ENCODE measurements at places on chromosomes 1 and 21. TPM values are rescaled to one million over a fixed set of nuclear protein-coding genes. Genes with fewer than 3 reads are reported as not detected.

DNA sequence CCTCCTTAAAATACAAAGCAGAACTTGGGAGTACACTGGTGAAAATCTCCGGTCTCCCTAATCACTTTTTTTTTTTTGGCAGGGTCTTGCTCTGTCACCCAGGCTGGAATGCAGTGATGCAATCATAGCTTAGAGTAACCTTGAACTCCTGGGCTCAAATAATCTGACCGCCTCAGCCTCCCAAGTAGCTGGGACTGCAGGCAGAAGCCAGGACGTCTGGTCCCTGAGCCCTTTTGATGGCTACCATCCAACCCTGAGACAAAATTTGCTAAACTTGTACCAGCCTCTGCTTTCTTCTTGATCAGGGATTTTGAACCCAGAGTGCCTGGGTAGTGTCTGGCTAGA, 4.1 kb downstream of the L1TD1 start:
- no peak for DNase-seq

DNA sequence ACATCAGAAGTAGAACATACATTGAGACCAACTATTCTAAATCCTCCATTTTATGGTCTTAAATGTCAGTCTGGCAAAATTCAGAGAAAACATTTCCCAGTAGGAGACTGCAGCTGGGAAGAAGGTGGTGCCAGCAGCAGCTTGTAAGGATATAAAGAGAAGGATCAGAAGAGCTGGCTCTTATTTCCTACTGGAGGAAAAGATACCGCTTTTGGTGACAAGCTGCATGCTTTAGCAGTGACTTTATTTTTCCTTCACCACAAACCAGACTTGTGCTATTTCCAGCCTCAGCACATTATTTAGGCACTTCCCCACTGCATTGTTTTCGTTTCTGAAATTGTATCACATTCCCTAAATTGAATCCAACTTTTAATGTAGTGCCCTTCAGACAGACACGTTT, 28.4 kb downstream of the RNF11 start:
- DNase-seq = no peak

DNA sequence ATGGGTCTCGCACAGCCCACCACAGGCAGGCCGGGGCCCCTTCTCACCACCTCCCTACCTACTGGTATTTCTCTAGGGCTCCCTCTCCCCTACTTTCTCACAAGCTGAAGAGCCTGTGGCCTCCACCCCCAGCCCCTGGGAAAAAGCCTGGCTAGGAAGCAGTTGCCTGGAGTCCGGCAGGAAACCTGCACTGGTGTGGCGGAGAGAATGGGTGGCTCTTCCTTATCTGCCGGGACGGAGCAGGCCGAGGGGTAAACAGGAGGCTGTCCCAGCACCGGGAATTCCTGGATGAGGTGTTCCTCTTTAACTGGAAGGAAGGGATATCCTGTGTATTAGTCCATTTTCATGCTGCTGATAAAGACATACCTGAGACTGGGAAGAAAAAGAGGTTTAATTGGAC, 125.8 kb downstream of the TLR5 start:
- DNase-seq = no peak

GRCh38 chr1:235734335-235734734, 84.8 kb upstream of the GNG4 start:
- DNase-seq = no peak

- DNase-seq = no peak
Observed at GRCh38 chr1:46306159-46306530, 2.6 kb downstream of the UQCRH start.

GRCh38 chr1:160981584-160982411, 27.2 kb upstream of the ITLN2 start:
- DNase-seq = peak; percentile 19

GRCh38 chr1:158035976-158036583, 42.6 kb downstream of the KIRREL1 start:
- DNase-seq = no peak

DNA sequence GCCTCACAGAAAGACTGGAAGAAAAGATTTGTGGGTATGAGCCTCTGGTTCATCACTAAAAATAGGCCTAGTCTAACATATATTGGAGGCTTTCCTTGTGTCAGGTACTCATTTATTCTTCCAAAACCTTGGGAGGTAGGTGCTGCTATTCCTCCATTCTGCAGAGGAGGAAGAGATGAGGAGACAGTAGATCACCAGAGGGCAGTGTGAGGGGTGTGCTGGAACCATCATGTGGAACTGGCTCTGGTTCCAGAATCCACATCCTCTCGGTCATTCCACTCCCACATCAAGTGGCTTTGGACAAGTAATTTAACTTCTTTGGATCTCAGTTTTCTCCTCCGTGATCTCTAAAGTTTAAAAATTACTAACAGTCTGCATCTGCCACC, 7.4 kb upstream of the INKA2 start:
- no peak for DNase-seq

GRCh38 chr1:153402226-153402625, 11.4 kb upstream of the S100A8 start:
- DNase-seq = no peak

DNA sequence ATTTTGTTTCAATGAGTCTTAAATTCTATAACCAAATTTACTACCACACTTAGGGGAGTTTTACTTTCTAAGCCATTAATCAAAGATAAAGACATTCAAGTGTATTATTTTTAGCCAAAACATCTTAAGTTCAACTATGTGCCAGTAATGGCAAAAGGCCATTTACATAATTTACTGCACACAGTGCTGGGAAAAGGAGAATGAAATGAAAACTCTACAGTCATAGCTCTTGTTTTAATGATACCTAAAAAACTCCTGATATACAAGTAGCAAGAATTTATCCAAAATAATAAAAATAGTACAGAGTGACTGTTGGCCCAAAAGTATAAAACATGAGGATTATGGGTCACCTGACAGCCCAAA, 42.4 kb upstream of the C1orf198 start:
- no peak for DNase-seq

- no peak for DNase-seq
Observed at GRCh38 chr1:52482326-52483004, 70.4 kb downstream of the TUT4 start.

DNA sequence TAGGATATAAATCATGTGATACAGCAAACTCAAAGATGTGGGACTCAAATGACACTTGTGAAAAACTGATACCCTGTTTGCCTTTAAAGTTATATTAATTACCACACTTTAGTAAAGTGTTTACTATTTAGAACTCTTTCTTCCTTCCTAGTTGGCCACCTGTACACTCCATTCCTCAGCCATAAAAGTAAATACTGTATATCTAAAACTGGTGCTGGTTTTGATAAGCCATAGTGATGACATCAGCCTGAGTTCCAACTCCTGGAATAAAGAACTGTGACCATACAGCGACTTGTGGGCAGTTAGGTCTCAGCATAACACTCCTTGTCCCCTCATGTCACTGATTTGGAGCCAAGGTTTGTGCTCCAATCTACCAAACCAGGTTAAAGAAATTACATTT, 2.8 kb downstream of the PTGER3 start:
- DNase-seq = no peak

GRCh38 chr1:150194381-150195031, 41.4 kb downstream of the ANP32E start:
- DNase-seq = no peak

GRCh38 chr1:179034720-179035119, 9.0 kb downstream of the FAM20B start:
- no peak for DNase-seq

- no peak for DNase-seq
Observed at GRCh38 chr21:34154878-34155277, 81.5 kb downstream of the MRPS6 start.

DNA sequence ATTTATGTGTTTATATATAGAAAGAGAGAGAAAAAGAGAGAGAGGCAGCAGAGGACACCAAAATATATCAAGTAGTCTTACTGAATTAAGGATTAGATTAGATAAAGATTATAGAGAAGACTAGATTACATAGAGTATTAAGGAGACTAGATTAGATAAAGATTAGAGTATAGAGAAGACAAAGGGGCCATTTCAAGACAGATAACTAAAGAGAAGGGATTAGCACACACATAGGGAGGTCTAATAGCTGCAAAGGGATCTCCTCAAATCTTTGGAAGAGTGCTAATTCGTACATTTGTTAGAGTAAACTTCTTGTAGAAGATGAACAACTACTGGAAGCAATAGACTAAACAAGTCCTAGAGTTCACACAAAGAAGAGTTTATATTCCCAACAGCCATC, 34.2 kb downstream of the OR6Y1 start:
- no peak for DNase-seq

GRCh38 chr1:44021581-44022321, 9.5 kb downstream of the SLC6A9 start:
- DNase-seq = no peak

DNA sequence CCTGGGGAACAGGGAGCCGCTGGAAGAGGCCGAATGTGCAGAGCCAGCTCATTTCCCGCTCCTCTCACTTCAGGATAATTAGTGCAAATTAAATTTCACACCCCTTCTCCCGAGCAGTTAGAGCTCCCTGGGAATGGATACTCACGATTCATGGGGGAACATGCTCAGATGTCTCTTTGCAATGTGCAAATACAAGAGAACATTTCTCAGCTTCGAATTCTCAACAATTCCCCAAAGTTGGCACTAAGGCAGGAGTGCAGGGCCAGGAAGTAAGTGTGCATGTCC, 54.9 kb downstream of the CAMK2N1 start:
- DNase-seq = no peak

- DNase-seq = no peak
Observed at GRCh38 chr1:22824975-22825374, 114.3 kb downstream of the EPHB2 start.

GRCh38 chr1:160605205-160605604, 25.9 kb upstream of the CD84 start:
- DNase-seq = no peak

GRCh38 chr21:32143241-32143939, 135.5 kb downstream of the MIS18A start:
- peak; percentile 85 for DNase-seq

DNA sequence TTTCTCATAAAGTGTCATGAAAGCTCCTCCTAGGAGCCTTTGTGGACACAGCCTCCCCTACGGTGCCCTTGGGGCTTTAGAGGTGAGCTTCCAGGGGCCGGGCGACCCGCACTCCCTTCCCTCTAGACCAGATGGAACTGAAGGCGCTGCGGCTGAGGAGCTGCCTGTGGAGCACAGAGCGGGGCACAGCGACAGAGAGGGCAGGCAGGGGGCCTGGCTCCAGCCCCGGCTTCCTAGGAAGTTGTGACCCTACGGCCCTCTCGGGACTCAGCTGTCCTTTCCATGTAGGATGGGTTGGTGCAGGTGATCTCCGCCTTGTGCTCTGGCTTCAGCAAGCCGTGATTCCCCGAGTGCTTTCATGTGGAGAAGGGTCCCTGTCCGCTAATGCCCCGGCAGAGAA, 23.6 kb upstream of the NEK2 start:
- no peak for DNase-seq

GRCh38 chr1:5424802-5425703, 567.2 kb downstream of the NPHP4 start:
- DNase-seq = no peak

Gene AIRE
- polyA plus RNA-seq = 0.05 TPM

Gene SPRR1A
- polyA plus RNA-seq = not detected

Gene IFNAR1
- 9.6 TPM for polyA plus RNA-seq

Gene LRRC41
- polyA plus RNA-seq = 27.1 TPM

Gene CAMK1G
- polyA plus RNA-seq = 0.07 TPM

Gene APCS
- polyA plus RNA-seq = not detected

Gene SYCP1
- polyA plus RNA-seq = not detected

Gene SPRR2B
- not detected for polyA plus RNA-seq

Gene FAM89A
- 7.7 TPM for polyA plus RNA-seq

Gene EVI5
- 5.9 TPM for polyA plus RNA-seq

Gene MTARC2
- polyA plus RNA-seq = 26.3 TPM

Gene ILDR2
- 0.95 TPM for polyA plus RNA-seq

Gene SERPINC1
- polyA plus RNA-seq = 0.18 TPM

Gene CRYAA
- not detected for polyA plus RNA-seq

Gene TMPRSS15
- polyA plus RNA-seq = not detected
